Mesothelial cell of epicardium (in vitro differentiated cells): ENCODE measurements at places on chromosomes 2 and 18.

DNA sequence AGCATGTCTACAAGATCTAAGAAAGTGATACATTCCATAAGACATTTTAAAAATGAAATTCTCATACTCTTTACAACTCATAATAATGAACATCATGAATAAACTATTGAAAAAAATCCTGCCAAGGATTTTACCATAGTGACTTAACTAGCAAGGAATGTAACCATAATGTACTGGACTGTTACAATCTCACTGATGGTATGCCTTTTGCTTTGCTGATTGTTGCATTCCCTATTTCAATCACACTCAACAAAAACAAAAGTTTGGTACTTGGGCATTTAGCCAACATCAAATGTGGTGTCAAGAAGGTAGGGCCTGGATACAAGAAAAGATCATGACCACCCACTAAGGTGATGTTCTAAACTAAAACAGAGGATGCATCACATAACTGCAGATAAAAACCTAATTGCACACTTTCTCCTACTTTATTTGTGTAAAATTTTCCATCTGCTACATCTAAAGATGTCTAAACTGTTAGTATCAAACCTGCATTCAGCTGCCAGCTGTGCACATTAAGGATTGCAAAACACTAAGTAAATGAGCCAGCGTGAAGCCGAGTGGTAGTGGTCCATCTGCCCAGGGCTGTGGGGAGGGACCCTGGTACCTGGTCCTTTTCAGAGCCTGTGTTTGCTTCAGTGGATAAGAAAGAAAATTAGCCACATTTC, 564.4 kb downstream of the ZEB2 start:
- DNase-seq, result no peak

GRCh38 chr2:133561045-133561852, 7.0 kb downstream of the NCKAP5 start:
- DNase-seq, result no peak

GRCh38 chr2:142974288-142975024, 97.0 kb downstream of the KYNU start:
- DNase-seq, result no peak

GRCh38 chr18:63994783-63995399, 25.0 kb downstream of the SERPINB8 start:
- DNase-seq, result no peak

GRCh38 chr18:21486905-21487437, 113.5 kb downstream of the ESCO1 start:
- no peak for DNase-seq

- no peak for DNase-seq
Measured at GRCh38 chr2:134352844-134353243, 99.0 kb downstream of the MGAT5 start.

GRCh38 chr18:63311118-63312018, 8.2 kb downstream of the BCL2 start:
- DNase-seq, result no peak

DNA sequence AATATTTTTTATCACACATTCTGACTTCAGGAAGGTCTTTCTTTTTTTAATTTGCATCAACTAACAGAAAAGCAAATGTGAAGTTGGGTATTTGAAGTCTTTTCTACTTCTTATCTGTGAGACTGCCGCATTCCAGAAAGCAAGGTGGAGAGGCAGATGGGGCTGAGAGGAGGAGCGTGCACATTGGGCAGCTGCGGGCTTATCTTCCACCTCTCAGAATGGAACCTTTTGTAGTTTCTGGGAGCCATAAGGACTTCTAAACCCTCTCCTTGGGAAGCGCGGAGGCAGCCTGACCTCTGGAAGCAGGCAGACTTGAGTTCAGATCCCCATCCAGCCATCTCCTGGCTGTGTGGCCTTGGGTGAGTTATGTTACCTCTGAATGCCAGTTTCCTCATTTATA, 3.9 kb downstream of the MAPRE3 start:
- DNase-seq, result no peak

GRCh38 chr18:76412010-76412817, 82.8 kb downstream of the ZNF516 start:
- no peak for DNase-seq

DNA sequence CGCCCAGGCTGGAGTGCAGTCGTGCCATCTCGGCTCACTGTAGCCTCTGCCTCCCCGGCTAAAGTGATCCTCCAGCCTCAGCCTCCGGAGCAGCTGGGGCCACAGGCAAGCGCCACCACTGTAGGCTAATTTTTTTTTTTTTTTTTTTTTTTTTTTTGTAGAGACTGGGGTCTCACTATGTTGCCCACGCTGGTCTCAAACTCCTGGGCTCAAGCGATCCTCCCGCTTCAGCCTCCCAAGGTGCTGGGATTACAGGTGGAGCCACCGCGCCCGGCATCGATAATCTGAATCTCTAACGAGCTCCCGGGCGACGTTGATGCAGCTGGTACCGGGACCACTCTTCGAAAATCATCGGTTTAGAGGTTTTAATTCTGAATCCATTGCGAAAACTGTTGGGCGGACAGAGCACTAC, 520 bp upstream of the CYP20A1 start:
- no peak for DNase-seq

GRCh38 chr18:58993260-58993659, 128.6 kb downstream of the ZNF532 start:
- DNase-seq, result no peak

- DNase-seq, result no peak
Measured at GRCh38 chr2:235098736-235099494, 147.1 kb downstream of the SH3BP4 start.

DNA sequence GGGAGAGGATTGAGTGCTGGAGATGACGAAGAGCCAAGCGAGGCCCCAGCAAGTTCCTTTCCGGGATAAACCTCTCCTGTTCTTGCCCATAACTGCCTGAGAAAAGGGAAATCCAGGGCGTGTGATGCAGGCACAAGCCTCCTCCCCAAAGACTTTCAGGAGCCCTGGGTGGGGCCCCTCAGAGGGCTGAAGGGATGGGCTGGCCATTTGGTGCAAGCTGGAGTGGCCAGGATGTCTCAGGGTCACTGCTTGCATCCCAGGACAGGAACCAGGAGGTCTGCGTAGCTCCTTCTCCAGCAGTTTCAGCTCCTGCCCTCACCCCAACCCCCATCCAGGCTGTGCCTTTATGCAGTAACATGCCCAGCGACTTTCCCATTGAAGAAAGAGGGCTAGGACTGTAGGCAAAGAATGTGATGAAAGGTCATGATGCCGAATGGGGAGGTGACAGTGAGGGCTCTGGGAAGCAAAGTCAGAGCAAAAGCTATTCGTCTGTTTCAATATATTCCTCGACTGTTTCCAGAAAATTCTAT, 80.2 kb downstream of the PXDN start:
- DNase-seq, result no peak

DNA sequence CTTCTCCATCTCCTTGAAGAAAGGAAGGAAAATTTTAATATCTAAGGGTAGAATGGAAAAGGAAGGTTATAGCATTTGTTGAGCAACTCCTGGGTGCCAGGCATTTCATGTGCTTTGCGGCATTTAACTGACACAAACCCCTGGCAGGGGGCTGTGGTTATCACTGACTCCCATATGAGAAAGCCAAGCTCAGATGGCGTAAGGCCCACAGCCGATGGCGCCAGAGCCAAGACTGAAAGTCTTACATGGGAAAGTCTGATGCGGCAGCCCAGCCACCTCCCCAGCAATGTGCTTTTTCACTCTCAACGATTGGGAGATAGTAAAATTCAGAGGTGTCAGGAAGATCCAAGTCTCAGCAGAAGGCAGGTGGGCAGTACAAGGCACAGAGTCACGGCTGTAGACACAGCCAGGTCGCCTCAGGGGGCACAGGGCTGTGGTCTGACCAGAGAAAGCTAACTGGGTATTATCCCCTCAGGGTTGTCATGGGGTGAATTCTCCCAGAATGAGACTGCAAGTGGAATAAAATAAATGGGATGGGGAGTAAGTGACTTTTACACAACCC, 324.2 kb upstream of the NCKAP5 start:
- DNase-seq, result no peak

- no peak for DNase-seq
Measured at GRCh38 chr18:58385472-58385871, 243.4 kb downstream of the ALPK2 start.

DNA sequence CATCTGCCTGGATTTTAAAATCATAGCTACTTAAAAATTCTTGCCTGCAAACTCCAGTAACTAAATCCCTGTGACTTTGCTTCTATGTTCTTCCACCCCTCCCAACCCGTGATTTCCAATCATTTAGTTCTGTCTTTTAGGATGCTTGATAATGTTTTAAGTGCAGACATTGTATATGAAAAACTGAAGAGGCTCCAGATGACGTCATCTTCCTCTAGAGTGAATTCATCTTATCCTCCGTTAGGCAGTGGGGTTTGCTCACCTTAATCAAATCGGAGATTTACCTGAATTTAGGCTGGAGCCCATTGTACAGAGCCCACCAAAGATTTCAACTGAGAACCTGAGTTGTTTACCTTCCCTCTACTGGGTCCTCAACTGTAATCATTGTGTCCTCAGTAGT, 10.9 kb downstream of the FBXO48 start:
- DNase-seq, result no peak

- DNase-seq, result peak; percentile 24
Measured at GRCh38 chr2:157839162-157839801, 36.8 kb downstream of the ACVR1 start.

GRCh38 chr18:26185267-26185666, 41.0 kb upstream of the TAF4B start:
- no peak for DNase-seq

GRCh38 chr2:417662-418061, 129.8 kb upstream of the ALKAL2 start:
- no peak for DNase-seq

DNA sequence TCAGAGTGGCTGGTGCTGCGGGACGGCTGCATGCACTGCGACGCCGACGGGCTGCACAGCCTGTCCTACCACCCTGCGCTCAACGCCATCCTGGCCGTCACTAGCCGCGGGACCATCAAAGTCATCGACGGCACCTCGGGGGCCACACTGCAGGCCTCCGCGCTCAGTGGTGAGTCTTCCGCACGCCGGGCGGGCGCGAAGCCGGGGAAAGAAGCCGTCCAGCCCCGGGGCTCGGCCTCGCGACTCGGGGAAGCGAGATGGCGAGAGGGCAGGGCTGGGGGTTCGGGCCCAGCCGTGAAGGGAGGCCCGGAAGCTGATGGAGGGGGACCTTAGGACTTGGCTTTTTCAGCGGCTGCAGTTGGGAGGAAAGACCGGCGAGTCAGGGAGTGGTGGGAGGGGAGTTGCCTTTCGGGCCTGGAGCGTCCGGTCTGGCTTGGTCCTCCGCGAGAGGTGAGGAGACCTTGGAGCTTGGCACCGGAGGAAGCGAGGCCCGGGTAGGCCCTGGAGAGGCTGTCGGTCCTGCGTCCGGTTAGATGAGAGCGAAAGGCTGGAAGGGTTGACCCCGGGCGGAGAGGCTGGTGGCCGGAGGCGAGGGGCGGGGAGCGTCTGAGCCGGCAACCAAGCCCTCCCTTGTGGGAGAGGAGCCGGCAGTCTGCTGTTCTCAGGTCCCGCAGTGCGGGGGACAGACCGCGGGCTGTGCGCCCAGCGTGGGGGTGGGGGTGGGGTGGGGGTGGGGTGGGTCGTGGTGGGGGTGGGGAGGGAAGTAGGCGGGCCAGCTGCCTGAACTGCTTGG, 691 bp downstream of the BIRC6 start:
- peak; percentile 68 for DNase-seq

- DNase-seq, result no peak
Measured at GRCh38 chr18:57918601-57919000, 115.5 kb upstream of the ATP8B1 start.
